ENCODE measurements at places on chromosomes 1 and 21. TPM values are rescaled to one million over a fixed set of nuclear protein-coding genes. Genes with fewer than 3 reads are reported as not detected.

- no peak for DNase-seq
These were observed 4.9 kb downstream of the CSTB start for GRCh38 chr21:43771199-43771675.

Gene ADPRS
- 56.4 TPM for polyA plus RNA-seq

Gene ARMH1
- 0.08 TPM for polyA plus RNA-seq

Gene PCSK9
- 0.03 TPM for polyA plus RNA-seq

DNA sequence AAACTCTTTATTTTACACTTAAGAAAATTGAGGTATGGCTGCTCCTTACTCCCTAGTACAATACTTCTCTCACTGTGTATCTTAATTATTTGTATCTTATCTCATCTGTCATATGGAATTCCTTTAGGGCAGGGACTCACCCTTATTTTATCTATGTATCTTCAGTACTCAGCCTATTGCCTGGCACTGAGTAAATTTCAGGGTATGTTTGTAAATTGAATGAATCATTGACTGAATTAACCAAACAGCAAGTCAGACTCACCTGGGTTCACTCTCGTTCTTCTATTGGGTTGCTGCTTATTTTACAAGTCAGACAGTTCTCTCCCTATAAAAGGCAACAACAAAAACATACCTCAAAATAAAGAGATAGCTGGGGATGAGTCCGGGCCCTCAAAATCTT lies 63.8 kb downstream of the LAMC1 start:
- DNase-seq: no peak

Gene NPHS2
- not detected for polyA plus RNA-seq

- DNase-seq: no peak
These were observed 12.6 kb upstream of the RHBG start for GRCh38 chr1:156356262-156356874.

DNA sequence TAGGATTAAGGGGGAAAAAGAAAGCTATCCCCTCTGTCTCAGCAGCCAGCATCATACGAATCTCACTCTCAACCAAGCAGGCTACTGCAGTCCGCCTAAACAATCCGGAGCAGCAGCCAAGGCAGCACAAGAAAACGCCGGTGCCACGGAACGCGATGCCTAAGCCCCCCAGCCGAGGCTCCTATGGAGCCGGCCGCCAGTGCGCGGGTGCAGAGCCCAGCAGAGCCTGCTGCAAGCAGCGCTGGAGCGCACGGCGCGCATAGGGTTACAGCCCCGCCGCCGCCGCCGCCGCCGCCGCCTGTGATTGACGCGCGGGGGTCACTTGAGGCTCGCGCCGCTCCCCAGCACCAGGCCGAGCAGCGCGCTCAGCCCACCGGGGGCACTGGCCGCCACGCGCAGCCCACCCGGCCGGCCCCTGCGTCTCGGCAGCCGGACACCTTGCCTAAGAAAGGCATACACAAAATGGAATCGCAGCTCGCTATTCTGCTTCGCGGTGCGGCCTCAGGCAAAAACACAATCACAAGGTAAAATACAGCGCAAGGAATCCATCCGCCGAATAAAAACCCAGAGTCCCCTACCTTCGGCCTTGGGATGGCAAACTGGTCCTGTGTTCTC lies 780 bp downstream of the HIVEP3 start:
- peak; percentile 37 for DNase-seq

DNA sequence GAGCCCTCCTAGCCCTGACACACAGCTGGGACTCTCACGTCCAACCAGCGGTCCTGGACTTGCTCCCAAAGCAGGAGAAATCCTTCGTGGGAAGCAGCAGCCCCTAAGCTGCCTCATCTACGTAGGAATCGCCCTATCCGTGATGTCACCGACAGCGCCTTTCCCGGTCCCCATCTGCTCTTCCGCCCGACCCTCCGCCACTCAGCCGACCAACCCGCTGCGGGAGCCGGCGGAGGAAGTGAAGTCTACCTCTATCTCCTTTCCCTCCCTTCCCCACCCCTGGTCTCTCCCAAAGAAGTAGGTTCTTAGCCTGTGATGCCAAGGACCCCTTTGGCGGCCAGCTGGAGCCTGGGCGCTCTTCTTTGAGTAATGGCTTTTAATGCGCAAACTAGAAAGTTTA lies 272.1 kb downstream of the FAM72C start:
- no peak for DNase-seq

Gene RHBG
- polyA plus RNA-seq: not detected

DNA sequence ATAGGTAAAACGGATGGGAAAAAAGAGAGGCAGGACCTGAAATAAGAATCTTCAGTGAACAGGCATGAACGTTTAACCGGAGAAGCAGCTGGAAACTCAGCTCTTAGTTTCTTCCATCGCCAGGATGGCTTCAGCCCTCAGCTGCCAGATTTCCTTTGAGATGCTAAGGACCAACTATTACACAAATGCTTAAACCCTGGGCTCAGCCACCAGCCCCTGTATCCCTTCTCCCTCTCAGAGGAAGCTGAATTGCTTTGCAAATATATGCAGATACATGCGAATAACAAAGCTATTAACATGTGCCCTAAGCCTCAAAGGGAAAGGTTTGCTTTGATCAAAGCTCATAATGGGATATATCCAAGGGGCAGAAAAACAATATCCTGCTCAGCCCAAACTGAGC lies 515.1 kb downstream of the OMA1 start:
- DNase-seq: no peak

- DNase-seq: no peak
These were observed 177.4 kb downstream of the LBR start for GRCh38 chr1:225250432-225250831.

Gene OVAAL
- polyA plus RNA-seq: 0.04 TPM

Gene PANK4
- polyA plus RNA-seq: 32.4 TPM

DNA sequence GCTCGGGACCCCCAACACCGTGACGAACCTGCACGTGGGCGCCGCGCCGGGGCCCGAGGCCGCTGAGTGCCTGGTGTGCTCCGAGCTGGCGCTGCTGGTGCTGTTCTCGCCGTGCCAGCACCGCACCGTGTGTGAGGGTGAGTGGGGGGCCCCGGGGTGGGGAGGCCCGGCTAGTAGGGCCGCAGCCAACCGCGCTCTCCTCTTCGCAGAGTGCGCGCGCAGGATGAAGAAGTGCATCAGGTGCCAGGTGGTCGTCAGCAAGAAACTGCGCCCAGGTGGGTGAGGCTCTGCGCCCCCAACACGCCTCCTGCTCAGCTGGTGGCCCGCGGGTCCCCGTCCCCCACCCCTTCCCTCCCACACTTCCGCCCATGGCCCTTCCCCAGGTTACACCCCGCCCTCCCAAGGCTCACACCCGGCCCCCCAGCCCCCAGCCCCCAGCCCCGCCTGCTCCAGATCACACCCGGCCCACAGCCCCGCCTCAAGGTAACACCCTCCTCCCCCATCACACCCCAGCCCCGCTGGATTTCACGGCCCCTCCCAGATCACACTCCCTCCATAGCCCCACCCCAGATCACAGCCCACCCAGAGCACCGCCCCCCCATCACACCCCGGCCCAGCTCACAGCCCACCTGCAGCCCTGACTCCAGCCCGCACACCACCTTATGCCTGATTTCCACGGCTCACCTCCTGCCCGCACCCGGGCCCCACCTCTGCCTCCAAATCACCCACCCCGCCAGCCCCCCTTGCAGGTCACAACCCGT lies 2.4 kb upstream of the MMP23B start:
- peak; percentile 25 for DNase-seq

- DNase-seq: no peak
These were observed 12.3 kb downstream of the BCAR3 start for GRCh38 chr1:93669369-93669768.

DNA sequence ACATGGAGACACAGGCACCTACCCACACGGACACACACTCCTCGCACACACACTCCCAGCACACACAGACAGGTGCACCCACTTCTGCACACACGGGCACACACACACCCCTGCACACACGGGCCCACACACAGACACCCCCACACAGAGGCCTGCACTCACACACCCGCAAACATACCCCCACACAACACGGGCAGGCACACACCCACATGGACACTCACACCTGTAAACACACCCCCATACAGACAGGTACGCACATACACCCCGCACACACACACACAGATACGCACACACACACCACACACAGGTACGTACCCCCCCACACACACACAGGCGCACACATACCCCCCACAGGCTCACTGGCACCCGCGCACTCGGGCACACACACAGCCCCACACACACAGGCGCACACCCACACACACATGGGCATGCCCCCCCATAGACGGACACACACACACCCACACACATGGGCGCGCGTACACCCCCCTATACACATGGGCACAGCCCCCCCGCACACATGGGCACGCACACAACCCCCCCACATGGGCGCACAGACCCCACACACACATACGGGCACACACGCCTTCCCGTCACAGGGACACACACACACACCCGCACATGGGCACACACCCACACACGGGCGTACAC lies 6.1 kb downstream of the ATAD3A start:
- no peak for DNase-seq

GRCh38 chr1:234862944-234863515 lies 253.1 kb upstream of the IRF2BP2 start:
- DNase-seq: peak; percentile 83

- DNase-seq: peak; percentile 11
These were observed 186.4 kb upstream of the ZNHIT6 start for GRCh38 chr1:85894651-85895050.

- DNase-seq: no peak
These were observed 26.1 kb downstream of the CR1L start for GRCh38 chr1:207670997-207671396.

DNA sequence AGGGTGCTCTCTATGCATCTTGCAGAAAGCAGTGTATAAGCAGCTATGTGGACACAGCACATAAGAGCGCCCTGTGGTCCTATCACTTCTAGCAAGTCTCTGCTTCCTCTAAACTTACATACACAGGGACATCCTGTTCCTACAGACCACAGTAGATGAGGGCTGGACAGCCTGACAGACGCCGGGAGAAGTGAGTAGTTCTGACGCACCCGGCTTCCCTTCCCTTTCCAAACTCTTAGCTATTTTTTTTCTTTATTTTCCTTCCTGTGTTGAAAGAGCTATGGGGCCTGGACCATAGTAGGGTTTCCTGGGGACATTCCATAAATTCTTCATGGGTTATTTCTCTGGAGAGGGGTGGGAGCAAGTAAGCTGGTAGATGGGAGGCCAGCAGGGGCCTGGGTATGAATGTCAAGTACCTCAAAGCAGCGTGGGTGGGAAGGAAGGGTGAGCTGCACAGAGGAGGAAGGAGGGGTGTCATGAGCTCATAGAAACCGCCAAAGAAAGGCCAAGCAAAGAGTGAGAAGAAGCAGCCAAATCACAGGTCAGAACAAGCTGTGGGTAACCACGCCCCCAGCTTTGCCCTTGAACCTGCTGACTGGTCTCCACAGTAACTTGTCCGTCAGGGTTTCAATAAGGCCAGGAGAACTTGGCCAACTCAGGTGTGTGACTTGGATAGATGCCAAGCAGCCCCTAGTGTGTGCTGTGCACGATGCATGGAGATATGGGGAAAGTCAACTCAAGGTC lies 36.6 kb downstream of the PLXNA2 start:
- DNase-seq: no peak

- DNase-seq: peak; percentile 68
These were observed 18.3 kb upstream of the CAPN8 start for GRCh38 chr1:223683586-223684487.

DNA sequence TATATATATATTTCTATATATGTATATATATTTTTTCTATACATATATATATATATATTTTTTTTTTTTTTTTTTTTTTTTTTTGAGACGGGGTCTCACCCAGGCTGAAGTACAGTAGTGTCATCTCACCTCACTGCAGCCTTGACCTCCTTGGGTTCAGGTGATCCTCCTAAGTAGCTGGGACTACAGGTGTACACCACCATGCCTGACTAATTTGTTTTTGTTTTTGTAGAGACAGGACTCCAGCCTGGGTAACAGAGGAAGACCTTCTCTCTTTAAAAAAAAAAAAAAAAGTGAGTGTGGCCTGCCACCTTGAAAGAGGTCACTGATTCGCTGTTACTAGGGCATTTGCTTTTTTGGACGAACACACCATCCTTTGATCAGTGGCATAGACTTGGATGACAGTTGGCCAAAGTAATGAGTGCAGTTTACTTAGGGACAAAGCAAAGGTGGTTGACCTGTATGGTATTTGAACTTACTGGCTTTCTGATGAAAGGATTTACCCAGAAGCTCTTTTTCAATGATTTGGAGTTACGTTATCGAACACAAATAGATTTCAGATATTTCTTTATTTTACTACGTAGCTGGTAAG lies 10.8 kb downstream of the SLC25A33 start:
- DNase-seq: no peak

GRCh38 chr1:226569879-226570547 lies 21.4 kb downstream of the STUM start:
- no peak for DNase-seq

DNA sequence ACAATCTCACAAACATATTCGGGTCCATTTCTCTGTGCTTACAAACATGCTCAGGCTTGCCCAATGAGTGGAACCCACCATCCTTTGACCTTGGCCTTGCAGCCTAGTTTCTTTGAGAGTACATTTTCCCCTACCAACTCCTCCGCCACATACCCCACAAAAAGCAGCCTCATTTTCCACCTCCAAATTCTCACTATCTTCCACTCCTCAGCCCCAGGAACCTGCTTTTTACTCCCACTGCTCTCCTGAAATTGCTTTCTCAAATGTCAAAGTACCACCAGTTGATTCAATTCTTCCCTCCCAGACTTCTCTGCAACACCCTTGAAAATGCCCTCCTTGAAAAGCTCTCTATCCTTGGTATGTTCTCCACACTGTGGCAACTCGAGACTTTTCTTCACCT lies 103.8 kb downstream of the RUNX1 start:
- DNase-seq: no peak

DNA sequence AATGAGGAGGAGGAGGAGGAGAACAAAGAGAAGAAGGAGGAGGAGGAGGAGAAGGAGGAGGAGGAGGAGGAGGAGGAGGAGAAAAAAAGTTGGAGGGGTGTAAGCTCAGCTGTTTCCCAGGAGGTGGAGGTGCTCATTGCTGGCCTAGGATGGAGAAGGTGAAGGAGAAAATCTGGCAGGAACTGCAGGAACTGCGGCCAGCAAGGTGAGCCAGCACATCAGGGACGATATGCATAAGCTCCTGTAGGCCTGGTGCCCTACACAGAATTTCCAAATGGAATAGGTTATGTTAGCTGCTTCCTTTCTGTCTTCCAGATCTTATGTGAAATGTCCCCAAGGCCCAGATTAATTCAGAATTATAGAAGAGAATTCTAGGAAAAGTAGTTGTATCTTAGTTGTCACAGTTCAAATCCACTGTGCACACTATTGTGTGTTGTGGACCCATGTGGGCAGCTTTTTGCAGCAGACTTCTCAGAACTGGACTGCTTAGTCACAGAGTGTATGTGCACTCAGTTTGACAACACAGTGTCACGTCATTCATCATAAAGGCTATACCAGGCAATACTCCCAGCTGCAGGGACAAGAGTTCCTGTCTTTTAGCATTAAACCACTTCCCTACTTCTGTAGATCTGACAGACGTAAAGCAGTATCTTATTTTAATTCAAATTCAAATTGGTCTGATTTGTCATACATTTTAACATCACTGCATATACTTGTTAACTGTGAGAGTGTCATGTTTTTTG lies 303.7 kb downstream of the HLX start:
- DNase-seq: no peak

- no peak for DNase-seq
These were observed 149.6 kb downstream of the CACNA1E start for GRCh38 chr1:181632960-181633359.
